ENCODE measurements at places on chromosomes 7 and 10.

DNA sequence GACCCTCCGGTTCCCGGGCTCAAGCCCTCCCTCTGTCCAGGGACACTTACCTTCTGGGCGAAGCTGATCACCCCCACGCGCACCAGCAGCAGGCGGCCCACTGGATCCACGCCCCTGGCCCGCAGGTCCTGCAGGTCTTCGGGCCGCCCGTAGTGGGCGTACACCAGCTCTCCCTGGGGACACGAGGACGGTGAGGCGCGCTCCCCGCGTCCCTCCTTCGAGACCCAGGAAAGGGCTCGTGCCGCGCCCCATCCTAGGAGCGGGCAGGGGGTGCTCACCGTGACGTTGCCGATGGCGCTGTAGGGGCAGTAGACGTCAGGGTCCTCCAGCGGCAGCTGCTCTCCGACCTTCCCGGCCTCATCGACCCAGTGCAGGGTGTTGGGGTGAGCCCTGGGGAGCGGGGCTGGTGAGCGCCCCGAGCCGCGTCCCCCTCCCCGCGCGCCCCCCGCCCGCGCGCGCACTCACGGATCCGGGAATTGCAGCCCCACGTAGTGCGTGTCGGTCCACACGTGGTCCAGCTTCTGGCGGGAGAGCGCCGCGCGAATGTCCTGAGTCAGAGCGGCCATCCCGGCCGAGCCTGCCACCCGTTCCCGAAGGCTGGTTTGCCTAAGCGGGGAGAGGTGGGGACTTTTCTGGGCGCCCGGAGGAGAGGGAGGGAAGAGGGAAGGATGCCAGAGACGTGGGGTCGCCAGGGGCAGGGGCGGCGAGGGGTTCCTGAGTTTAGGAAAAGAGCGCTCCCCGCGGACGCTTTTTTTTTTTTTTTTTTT is 8.2 kb downstream of the TFR2 start:
- DNase-seq = no peak

- no peak for DNase-seq
Measured at GRCh38 chr7:136530831-136531230, 337.6 kb upstream of the CHRM2 start.

- DNase-seq = no peak
Measured at GRCh38 chr7:98872328-98872924, 2.6 kb upstream of the TMEM130 start.

DNA sequence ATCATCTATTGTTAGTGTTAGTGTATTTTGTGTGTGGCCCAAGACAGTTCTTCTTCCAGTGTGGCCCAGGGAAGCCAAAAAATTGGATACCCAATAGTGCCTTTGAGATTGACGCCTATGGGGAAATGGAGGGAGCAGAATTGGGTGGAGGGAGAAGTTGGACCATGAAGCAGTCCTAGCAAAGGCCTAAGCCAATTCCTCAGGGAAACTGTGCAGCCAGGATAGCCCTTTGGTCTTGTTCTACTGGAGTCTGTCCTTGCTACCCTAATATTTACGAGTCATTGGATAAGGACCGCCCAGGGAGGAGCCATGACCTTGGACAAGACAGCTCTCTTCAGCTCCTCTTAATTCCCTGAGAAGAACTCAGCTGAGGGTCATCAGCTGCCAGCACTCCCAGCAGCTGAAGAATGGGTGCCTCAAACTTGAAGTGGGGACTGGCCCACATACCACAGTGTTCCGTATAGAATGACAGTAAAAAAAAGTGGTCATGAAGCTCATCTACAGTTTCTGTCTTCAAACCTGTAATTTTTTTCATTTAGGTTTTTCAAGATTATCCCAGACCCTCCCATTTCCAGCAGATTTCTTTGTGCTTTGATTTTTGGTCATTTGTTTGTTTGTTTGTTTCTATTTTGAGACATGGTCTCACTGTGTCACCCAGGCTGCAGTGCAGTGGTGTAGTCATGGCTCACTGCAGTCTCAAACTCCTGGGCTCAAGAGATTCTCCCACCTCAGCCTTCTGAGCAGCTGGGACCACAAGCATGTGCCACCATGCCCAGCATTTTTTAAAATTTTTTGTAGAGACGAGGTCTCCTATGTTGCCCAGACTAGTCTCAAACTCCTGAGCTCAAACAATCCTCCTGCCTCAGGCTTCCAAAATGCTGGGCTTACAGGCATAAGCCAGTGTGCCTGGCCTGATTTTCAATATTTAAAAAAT is 81.2 kb downstream of the C1GALT1 start:
- no peak for DNase-seq

GRCh38 chr10:78335371-78335690 is 301.7 kb downstream of the RPS24 start:
- no peak for DNase-seq

- no peak for DNase-seq
Measured at GRCh38 chr10:7425691-7426090, 14.9 kb upstream of the SFMBT2 start.

DNA sequence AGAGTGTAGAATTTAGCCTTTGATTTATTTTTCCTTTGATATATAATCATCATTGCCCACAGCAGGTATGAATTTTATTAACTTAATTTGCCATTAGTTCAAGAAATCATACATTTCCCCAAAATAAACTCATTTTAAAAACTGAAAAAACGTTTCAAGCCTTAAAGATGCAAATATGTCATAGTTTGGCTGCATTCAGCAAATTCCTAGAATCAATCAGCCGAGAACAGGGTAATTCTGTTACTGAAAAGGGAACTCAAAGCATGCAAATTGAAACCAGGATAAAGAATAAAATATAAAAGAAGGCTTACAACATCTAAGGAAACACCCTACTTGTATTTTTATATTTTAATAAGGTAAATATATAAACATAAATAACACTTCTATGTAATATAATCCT is 233.8 kb upstream of the PRKCQ start:
- DNase-seq = no peak

DNA sequence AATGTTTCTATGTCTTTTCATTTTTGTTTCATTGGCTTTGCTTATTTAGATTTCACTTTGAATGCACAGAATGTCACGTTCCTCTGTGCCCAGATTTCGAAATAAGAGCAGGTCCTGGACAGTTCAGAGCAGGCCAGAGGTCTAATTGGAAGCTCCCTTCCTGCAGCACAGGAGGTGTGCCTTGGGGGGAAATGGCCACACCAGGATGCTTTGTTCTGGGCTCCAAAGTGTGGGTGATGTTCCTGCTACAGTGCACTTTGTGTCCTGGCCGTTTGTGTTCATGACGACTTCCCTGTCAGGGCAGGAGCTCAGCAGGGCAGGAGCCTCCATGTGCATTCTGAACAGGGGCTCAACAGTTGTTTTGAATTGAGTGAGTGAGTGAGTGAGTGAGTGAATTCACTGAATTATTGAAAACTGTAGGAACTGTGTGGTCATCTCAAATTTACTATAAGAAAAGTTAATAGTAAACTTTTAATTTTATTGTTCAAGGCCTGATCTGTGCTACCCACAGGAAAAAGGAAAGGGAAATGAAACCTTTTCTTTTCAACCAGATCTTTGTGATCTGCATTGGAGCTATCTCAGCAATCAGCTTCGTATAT is 109.5 kb upstream of the GJD4 start:
- no peak for DNase-seq

DNA sequence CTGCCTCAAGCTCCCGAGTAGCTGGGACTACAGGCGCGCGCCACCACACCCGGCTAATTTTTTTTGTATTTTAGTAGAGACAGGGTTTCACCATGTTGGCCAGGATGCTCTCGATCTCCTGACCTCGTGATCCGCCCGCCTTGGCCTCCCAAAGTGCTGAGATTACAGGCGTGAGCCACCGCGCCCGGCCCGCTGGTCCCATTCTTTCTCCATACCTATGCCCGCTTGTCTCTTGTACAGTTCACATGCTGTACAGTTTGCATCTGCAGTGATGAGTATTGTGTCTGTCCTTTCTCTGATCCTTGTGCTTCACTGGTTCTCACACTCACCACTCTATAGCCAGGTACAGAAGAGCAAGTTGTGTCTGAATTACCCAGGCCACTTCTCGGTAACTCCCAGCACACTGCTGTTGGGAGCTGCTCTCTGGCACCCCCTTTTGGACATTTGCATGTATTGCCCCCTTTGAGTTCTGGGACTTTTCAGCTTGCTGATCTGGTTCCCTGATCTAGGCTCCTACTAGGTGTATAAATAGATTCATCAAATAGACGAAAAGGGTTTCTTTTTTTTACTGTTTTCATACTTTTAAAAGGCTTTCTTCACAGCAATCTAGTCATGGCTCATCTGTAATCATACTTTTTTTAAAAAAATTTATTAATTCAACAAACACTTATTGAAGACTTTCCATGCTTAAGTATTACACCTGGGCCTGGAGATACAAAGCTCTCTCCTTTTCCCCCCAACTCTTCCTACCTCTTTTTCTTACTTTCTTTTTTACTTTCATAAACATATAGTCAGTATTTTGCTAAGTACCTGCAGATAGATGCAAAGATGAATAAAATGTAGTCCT is 53.5 kb downstream of the AOAH start:
- DNase-seq = peak; percentile 2

GRCh38 chr7:8154272-8154671 is 107.7 kb downstream of the ICA1 start:
- no peak for DNase-seq

DNA sequence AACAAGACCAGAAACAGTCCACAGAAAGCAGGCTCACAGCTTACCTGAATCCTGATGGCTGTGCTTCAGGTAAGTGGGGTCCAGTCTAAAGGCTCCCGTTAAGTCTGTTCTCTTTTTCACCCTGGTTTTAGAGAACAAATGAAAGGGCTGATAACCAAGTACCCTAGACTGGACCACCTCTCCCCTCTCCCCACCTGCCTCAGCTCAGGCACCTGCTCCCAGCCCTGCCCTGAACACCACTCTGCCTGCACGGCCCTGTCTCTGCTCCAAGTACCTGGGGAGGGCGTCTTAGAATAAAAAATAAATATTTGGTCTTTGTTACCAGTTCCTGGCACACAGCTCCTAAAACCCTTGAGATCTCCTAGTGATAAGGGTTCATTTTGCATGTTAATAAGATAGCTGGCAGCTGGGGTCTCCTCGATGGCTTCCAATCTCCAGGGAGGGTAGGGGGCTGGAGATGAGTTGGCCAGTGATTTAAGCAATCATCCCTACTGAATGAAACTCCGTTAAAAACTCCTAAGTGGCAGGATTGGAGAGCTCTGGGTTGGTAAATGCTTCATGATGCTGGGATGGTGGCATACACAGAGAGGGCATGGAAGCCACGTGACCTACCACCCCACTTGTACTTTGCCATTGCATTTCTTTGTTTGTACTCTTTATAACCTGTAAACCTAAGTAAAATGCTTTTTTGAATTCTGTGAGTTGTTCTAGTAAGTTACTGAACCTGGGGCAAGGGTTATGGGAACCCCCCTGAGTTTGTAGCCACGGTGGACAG is 29.8 kb upstream of the FIGNL1 start:
- no peak for DNase-seq

GRCh38 chr10:43728425-43728824 is 79.7 kb upstream of the ZNF32 start:
- no peak for DNase-seq

DNA sequence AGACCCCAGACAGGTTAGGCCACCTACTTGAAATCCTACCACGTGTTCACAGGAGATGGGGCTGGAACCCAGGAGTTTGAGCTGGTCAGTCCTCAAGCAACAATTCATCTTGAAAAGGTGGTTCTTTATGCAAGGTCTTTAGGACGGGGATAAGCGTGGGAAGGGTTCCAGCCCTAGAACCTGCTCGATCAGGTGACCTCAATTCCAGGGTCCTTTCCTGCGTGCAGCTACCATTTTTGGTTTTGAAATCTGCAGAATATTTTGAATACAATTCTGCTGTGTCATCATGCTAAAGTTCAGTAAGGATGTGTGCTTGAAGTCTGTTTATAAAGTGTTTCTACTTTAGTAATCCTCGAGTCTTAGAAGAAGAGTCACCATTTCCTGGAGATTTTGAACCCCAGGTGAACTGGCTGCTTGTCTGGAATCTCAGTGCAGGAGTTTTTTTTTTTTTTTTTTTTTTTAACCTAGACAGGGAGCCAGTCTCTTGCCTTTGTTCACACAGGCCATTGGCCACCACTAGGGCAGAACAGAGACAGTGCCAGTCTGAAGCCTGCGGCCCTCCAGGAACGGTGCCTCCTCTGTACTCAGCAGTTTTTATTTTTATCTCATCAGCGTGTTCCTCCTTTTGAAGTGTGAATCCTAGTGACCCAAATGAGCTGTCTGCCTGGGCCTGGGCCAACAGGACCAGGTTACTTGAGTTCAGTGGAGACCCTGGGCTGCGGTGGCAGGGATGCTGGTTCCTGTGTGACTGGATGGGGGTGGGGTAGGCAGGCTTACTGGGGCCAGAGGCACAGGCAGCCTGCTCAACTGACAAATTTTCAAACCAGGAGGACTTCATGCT is 54.6 kb downstream of the EEPD1 start:
- no peak for DNase-seq
